ENCODE measurements at places on chromosomes 2 and 18. TPM values are rescaled to one million over a fixed set of nuclear protein-coding genes. Genes with fewer than 3 reads are reported as not detected.

The UNC80 gene
- total RNA-seq, result not detected

DNA sequence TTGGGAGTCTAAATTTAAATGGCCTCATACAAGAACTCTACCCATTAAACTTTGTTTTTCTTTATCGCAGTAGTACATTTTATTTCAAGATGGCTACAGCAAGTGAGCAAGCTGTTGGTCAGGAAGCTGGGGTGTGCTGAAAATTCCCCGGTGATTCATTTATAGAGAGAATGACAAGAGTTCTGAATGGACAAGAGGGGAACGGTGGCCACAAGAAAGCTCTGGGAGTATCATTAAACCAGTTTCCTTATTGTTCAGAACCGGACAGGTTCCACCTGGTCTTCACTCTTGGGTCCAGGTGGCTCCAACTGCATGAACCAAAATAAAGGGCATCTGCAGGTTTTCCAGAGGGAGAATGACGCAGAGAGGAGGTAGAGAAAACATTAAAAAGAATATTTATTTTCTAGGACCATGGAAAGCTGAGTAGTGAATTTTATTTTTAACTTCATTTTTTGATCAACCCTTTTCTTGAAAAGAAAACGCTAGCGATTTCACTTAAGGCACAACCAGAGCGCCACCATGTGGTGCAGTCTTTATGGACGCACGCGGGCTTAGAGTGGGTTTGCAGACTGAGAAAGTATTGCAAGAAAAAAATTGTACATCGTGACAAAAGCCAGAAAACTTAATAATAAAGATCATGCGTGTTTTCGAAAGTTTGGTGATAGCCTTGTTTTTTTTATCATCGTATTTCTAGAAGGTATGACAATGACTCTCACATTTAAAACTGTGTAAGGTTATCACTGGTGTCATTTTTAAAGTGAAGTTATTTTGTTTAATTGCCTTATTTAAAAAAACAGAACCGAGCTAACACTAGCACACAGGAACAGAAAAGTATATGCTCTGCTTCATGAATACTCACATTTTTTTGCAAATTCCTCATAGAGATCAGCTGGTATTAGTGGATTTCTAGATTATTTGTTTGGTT lies 97.9 kb upstream of the NOL4 start:
- no peak for DNase-seq

DNA sequence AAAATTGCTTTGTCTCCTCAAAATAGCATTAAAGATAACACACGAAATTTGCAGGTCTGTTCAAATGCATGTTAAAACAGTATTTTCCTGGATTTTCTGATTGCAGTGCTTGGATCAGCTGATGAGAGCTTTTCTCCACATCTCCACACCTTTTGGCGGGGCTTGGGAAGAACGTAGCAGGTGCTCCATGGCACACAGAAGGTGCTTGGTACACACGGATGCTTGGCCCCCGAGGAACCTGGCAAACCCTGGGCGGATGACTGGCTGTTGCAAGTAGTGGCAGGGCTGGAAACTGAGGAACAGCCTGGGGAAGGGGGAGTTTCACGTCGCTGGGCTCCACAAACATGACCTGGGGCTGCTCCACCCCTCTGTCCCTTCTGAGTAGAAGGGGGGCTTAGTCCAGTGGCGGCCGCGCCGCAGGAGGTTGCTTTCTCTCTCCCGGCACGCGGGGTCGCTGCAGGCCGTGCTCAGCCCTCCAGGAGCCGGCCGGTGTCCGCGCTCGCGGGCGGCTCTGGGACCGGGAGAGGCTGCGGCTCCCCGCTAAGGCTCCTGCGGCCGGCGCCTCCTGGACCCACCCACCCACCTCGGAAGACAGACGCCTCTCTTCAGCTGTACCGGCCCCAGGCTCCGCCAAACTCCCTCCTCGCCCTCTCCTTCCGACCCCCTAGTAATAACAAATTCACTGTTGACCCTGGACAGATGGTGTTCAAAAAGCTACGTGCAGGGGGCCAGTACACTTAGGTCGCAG lies 69.3 kb downstream of the MARCO start:
- no peak for DNase-seq

- no peak for DNase-seq
Observed at GRCh38 chr2:99756059-99756458, 266.2 kb upstream of the REV1 start.

- no peak for DNase-seq
Observed at GRCh38 chr2:110995911-110996310, 124.8 kb upstream of the BCL2L11 start.

DNA sequence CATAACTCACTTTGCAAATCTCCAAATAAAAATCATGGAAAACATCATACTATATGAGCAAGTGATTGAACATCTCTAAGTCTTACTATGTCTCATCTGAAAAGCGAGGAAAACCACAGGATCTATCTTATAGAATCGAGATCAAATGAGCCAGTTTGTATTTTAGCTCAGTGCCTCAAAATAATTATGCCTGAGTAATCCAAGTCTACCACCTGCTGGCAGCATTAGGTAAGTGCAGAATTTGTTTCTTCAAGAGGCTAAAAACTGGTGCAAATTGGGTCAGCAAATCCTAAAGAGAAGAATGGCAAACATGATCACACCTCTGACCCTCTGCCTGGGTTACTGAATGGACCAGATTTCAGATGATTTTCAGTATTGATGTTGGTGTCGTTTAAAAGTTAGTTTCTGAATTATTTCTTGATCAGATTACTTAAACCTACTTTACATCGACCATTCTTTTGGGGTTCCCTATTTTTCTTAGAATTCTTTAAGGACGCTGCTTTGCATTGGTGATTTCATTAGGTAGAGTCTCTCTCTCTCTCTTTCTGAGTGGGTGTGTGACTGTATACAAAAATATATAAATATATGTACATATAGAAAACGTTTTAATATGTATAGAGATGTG lies 12.7 kb upstream of the FHOD3 start:
- DNase-seq, result no peak

The COL4A3 gene
- total RNA-seq, result 0.42 TPM

- no peak for DNase-seq
Observed at GRCh38 chr2:217529271-217529670, 473.5 kb downstream of the TNS1 start.

DNA sequence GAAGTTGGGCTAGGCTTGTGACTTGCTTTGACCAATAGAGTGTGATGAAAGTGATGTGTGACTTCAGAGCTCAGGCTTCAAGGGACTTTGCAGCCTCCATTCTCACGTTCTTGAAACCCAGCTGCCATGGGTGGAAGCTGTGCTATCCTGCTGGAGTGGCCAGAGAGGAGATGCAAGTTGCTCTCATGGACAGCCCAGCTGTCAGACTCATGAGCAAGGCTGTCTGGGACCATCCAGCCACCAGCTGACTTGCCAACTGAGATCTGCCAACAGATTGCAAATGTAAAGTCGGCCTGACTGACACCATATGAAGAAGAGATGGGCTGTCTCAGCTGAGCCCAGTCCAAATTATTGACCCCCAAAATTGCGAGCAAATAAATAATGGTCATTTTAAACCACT lies 226.4 kb upstream of the CXCR4 start:
- DNase-seq, result no peak

GRCh38 chr2:240831594-240832204 lies 11.7 kb upstream of the KIF1A start:
- no peak for DNase-seq

DNA sequence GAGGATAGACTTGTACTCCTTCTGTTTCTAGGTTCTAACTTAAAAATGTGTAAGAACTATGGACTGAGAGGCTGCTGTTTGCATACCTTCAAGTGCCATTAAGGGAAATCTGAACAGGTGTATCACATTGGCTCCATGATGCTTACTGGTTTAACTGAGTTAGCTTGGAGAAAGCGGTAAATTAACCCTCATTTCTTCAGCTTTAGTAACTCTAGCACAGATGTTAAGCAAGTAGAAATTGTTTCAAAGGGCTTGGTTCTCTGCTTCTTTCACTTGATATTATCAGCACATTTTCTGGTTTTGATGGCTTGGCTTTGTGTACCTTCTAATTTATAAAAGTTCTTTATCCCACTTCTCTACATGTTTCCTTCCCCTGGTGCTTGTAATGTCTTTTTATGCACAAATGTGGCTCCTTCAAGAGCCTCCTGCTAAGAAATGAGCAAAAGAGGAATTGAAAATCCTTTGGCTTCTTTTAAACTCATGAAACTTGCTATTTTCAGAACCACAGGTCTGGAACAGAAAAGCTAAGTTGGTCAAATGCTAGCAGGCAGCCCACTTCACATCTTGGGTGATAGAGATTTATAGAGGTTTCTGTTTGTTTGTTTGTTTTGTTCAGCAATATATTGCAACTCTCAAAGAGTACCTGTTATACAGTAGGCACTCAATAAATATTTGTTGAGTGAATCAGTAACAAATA lies 249.9 kb upstream of the THUMPD2 start:
- no peak for DNase-seq

GRCh38 chr2:203909261-203909967 lies 27.1 kb upstream of the ICOS start:
- no peak for DNase-seq

DNA sequence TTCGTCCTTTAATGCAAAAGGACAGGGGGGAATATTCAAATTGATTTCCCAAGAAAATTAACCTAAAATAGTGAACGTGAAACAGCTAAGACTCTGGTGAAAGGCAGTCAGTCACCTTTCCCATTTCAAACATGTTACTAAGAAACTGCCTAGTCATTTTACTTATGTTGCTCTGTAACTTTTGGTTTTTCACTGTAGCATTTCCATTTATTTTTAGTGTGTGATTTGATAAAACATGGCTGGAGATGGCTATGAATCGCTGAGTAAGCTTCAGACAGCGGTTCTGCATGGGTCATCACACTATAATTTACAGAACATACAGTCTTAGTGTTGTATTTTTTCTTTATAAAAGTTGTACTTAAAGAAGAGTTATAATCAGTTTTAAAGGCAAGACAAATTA lies 16.0 kb upstream of the KIDINS220 start:
- DNase-seq, result no peak

DNA sequence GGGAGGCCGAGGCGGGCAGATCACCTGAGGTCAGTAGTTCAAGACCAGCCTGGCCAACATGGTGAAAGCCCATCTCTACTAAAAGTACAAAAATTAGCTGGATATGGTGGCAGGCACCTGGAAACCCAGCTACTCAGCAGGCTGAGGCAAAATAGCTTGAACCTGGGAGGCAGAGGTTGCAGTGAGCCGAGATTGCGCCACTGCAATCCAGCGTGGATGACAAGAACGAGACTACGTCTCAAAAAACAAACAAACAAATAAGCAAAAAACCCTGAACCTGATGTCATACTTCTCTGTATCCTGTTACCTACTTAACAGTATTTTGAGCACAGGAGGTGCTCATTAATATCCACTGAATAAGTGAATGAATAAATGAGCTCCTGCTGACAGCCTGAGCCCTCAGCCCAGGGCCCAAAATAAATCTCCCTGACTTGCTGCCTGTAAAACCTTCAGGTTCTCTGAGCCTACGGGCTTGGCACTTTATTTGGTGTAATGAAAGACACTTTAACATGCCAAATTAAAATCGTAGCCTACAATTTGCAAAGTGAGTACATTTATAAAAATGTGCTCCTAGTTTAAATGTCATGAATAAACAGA lies 215.1 kb downstream of the ZNF385B start:
- DNase-seq, result no peak

Measured in posterior vena cava (tissue), 2 donors.